Stimulated activated CD4-positive, alpha-beta T cell treated with anti-CD3 and anti-CD28 coated beads, Interleukin-15, amount 100 ng/mL, for 1 hour (primary cell): ENCODE measurements at places on chromosomes 12 and 14.

- DNase-seq: no peak
Observed at GRCh38 chr12:65565601-65566560, 258.4 kb upstream of the HMGA2 start.

DNA sequence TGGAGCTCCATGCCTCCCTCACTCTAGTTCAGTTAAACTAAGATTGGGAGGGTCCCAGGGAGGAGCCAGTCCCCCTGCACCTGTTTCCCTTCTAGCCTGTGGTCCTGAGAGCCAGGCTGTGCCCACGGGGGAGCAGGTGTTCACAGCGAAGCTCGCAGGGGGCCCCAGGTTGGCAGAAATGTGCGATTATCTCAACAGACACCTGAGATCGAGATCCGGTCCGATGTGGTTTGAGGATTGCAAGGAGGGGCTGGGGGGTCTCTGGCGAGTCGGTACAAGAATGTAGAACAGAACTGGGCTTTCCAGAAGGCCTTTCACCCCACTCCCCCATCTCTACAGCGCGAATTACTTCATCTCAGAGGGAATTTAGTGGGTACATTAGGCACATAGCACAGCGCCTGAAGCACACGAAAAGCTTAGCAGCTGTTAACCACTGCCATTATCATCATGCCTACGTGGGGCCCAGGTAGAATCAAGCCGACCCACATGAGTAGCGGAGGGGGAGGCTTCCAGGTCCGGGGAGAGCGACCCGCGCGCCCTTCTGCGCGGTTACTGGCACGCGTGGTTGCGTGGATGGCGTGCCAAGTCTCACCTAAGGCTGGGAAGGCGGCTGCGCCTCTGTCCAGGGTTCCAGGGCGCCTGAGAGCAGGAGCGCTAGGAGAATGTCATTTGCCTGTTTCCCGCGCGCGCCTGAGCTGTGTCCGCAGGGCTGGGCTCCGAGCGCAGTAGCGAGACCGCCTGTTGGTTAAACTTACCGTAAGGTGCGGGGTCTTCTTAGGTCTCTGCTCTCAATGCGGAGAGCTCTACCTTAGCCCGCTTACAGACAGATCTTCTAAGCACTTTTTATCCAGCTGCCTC, 1539.5 kb upstream of the TMEM132C start:
- no peak for DNase-seq

GRCh38 chr12:120855823-120856588, 48.2 kb downstream of the SPPL3 start:
- DNase-seq: no peak

GRCh38 chr12:124147575-124147974, 147.3 kb upstream of the RFLNA start:
- DNase-seq: no peak

- DNase-seq: no peak
Observed at GRCh38 chr14:83379436-83379835, 1845.8 kb upstream of the SEL1L start.

GRCh38 chr12:8960176-8960575, 10.7 kb upstream of the M6PR start:
- no peak for DNase-seq

GRCh38 chr14:45868863-45869262, 615.9 kb upstream of the MIS18BP1 start:
- DNase-seq: no peak
